Caudate nucleus (tissue), 63 donors: ENCODE measurements at places on chromosomes 2 and 18.
A peak's percentile ranks its signal among the peaks of the same experiment; 100 is the strongest.

DNA sequence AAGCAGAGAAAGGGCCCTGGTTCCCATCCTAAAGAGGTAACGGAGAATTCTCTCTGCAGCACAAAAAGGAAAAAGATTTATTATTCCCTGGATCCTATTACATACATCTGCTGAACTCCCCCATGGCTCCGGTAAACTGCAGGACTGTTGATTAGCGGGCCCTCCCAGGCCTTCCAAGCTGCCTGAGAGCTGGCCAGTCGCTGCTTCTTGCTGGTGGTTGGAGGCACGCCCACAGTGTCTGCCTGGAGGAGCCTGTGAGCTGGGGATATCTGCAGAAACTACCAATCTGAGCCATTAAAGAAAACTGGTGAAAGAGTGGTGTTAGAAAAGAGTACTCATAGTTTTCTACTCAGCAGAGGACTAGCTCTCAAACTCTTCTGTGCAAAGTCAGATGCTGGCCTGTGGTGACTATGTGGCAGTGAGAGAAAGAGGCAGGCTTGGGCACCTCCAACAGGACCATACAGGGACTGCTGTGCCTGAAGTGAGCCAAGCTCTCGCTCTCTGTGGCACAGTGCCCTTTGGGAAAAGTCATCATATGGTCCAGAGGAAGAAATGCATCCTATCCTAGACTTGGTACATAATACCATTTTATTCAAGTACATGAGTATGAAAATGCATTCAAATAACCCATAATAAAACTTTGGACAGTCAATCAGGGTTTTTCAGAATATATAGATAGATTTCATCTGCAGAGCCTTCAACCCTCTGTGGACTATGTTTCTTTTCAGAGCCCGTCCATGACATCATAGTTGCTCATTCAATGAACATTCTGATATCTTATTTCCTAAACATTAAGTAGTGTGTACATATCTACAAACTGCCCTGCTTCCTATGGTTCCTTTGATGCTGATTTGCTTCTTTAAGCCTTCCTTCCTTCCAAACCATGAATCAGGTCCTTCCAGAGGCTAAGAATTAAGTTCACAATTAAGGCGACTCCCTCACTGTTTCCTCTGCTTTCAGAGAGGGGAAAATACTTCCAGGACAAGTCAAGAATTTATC lies 242.0 kb upstream of the LYPD1 start:
- DNase-seq = peak; percentile 2

DNA sequence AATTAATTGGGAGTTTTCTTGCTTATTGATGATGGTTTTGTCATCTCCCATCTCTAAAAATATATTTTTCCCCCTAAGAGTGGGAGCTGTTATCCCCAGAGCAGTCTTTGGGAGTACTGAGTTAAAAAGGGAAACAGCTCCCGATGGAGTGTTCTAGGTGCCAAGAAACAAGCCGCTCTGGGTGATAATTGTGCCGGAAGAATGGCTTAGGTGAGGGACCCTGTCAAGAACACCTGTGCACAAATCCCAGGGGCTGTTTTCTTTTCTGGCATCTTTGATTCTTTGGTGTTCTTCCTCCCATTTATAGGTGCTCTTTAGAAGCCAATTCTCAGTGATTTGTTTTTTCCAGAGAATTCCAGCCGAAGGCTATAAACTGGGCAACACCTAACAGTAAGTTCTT lies 1.4 kb upstream of the CAPN13 start:
- no peak for DNase-seq

- no peak for DNase-seq
These were observed 153.2 kb downstream of the HDAC4 start for GRCh38 chr2:239247401-239248245.

DNA sequence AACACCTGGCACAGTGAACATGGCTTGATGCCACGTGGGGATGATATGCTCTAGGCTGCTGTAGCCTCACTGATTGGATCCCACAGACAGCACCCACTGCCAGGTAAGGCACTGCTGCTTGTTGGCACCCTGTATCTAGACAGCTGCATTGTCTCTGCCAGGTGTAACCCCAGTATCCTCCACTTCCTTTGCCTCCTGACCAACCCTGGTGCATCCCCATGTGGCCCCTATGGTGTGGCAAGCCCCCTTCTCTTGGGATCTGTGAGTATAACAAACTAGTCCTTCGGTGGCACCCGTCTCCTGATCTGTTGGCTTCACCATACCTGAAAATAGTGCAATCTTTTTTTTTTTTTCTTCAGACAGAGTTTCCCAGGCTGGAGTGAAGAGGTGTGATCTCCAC lies 11.1 kb downstream of the TEX51 start:
- no peak for DNase-seq

- no peak for DNase-seq
These were observed 129.8 kb upstream of the SOX11 start for GRCh38 chr2:5562426-5562825.

DNA sequence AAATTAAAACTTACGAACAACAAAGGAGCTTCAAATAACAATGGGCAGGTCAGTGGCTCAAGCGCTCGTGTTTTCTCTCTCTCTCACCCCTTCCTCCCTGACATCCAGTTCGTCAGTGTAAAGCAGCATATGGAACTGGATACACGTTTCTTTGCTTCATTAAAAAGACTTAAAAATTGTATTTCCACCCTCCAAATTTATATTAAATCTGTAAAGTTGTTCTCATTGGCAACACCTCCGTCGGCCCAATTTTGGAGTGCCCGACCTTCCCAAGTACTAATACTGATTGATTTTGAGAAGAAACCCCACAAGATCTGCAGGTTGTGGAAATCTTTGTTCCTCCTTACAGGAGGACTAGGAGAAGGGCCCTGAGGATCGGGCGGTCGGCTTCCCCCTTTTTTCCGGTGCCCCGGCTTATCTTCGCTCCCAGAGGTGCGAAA lies 2.2 kb downstream of the TBR1 start:
- DNase-seq = no peak

DNA sequence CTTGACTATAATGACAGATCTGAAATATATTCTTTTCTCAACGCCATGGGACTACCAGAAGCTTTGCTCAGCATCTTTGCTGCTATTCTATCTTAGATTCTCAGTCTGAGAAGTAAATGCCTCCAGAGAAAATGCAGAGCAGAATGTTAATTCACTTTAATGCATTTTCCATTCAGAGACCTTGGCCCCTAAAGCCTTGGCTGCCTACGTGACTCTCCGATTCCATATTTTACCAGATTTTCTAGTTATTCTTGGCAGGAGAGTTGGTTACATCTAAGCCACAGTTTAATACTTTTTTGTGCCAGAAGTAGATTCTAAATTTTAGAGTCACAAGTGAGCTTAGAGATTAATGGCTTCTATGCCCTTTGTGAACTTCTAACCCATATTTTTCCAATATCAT lies 837.1 kb upstream of the POU3F3 start:
- DNase-seq = no peak

- no peak for DNase-seq
These were observed 735.0 kb upstream of the POU3F3 start for GRCh38 chr2:104118889-104119288.

DNA sequence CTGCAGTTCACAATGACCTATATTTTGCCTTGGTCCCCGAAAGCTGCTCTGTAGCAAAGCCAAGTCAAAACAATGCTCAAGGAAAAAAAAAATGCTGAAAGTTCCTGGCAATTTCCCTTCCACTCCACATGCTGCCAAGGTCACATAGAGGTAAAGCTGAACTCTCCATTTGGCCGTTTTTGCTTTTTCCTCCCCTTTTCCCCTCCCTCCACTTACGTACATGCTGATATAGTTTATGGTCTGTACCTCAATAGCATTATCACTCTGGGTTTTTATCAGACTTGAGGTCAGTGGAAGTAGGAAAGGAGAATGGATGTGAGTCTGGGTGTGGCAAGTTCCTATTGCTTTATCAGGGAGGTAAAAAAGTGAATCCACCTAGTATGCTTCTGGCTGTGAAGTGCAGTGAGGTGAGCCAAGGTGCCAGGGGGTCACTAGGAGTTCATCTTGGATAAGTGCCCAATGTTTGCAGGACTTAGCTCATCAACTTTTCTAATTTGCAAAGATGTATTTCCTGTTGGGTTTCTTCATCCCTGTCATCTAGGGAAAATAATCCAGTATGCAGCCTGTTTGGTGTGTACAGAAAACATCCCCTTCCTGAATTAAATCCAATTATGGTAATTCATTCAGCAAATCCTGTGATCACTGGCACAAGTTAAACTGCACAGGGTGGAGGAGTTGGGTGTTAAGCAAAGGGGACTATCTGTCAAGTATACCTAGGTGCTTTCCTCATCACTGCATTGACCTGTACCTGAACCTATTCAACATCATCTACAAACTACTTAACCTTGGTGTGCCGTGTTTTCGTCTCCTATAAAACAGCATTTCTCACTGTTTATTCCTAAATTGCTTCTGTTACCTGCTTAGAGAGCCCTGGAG lies 124.3 kb upstream of the CYP26B1 start:
- no peak for DNase-seq

DNA sequence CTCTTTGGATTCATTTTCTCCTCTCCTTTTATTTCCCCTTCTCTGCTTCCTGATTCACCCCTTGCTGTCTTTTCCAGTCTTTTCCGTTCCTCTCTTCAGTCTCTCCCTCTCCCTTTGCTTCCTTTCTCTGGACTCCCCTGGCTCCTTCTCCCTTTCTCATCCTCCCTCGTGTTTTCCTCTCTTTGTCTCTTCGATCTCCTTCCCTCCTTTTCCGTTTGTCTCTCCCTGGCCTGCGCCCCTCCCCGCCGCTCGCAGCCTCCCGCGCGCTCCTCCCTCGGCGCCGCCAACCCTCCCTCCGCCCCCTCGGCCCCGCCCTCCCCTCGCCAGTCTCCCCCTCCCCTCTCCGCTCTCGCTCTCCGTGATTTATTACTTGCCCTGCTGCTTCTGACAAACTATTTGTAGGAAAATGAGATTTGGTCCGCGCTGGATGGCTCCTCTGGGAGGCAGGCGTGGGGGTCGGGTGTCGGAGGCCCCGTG lies 46.0 kb upstream of the PAX8 start:
- no peak for DNase-seq

DNA sequence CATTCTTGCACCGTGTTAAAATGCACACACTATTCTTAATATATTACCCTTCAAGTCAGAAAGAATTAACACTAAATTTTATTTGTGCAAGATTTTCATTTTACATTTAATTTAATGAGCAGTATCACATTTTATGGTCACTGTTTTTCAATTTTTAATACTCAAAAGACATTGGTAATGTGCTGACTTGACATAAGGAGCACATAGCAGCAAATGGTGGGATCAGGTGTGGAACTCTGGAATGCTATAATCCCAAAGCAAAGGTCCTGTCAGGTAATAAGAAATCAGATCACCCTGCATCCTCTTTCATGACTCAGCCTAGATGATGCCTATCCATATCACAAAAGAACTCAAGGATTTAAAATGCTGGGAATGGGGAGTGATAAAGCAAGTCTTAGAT lies 55.6 kb upstream of the SPAG16 start:
- no peak for DNase-seq

DNA sequence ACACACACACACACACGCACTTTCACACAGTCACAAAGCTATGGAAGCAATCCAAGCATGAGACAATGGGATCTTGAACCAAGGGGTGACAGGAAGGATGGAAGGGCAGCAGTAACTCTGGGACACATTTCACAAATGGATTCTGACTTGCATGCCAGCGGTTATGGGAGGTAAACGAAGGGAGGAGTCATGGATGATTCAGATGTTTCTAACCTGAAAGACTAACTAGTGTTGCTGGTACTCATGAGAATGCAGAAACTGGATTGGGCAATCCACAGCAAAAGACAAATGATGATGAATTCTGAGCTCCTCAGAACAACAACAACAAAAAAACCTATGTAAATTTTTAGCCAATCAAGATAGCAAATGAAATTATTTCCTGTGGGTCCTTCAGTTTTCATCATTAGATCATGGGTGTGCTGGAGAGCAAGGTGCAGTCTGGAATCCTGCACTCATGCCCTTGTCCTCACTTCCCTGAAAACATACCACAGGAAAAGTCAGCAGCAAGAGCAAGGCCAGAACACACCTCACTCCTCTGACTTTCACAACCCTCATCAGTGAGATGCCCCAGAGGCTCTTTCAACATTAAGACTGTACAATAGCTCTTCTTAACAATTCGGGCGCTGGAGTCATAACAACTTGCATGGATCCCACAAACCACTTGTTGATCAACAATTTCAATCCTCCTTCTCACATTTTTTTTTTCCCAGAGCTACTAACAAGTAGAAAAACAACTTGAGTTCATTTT lies 32.6 kb downstream of the ABCA12 start:
- no peak for DNase-seq
